ENCODE measurements at places on chromosomes 6 and 20. TPM values are rescaled to one million over a fixed set of nuclear protein-coding genes. Genes with fewer than 3 reads are reported as not detected.

DNA sequence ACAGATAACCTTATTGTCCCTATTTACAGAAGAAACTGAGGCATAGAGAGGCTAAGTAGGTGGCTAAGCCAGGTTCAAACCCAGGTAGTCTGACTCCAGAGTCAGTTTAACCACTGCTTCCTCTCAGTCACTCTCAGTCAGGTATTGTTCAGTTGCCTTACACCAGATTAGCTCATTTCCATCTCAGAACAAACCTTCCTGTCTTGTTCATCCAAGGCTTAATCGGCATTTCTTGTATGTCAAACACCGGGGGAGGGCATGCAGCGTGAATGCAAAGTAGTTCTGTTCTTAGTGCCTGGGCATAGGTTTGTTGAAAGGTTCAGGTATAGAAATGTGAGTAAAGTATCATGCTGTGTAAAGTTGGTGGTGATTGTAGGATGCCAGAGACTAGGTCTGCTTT lies 51.7 kb downstream of the CTNNBL1 start:
- H3K4me1 ChIP-seq, result peaks cover 24% of the 10 kb centered on the region
- H3K27me3 ChIP-seq, result no peaks in the 10 kb centered on the region
- H3K27ac ChIP-seq, result no peak overlapping the region
- H3K4me3 ChIP-seq, result no peak overlapping the region

DNA sequence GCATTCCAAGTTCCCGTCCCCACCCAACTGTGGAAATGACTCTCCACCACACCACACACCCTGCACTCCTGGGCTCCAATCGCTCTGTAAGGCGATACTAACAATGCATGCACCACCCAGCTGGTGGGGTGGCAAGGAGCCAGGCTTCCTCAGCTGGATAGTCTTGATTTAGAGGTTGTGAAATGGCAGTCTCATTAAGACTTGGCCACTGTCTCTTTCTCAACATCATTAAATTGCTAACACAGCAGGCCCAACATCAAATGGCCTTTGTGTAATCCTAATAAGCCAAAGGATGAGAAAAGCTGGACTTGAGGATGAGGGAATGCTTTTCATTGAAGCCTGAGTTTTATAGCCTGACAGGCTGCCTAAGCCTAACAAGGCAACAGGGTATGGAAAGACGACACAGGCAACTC lies 223.7 kb downstream of the GMDS start:
- H3K36me3 ChIP-seq, result peaks cover 4% of the 10 kb centered on the region
- no peak for DNase-seq
- no peak overlapping the region for H3K4me3 ChIP-seq
- peak overlapping the region; percentile 15 for H3K27ac ChIP-seq
- H3K27me3 ChIP-seq, result no peaks in the 10 kb centered on the region

DNA sequence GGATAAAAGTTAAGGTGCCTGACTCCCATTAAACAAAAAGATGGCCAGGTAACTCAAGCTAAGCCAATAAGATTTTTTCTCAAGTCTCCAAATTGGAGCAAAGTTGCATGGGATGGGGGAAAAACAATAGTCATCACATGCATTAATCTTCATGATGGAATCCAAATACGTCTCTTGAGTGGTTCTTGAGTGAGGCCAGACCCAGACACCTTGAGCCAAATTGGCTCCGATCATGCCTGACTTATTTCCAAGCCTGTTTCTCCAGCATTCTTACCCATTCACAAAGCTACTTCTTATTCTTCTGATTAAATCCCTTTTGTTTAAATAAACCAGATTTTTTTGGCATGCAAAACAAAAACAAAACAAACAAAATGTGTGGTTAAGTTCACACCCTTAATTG lies 420.3 kb upstream of the NRSN1 start:
- no peak overlapping the region for H3K4me3 ChIP-seq
- H3K27me3 ChIP-seq, result no peaks in the 10 kb centered on the region
- no peak overlapping the region for H3K27ac ChIP-seq
- DNase-seq, result no peak
- no peaks in the 10 kb centered on the region for H3K36me3 ChIP-seq

- no peak overlapping the region for H3K4me3 ChIP-seq
- H3K27me3 ChIP-seq, result peaks cover 7% of the 10 kb centered on the region
- no peaks in the 10 kb centered on the region for H3K4me1 ChIP-seq
These were observed 1.2 kb downstream of the RAB44 start for GRCh38 chr6:36698871-36699271.

DNA sequence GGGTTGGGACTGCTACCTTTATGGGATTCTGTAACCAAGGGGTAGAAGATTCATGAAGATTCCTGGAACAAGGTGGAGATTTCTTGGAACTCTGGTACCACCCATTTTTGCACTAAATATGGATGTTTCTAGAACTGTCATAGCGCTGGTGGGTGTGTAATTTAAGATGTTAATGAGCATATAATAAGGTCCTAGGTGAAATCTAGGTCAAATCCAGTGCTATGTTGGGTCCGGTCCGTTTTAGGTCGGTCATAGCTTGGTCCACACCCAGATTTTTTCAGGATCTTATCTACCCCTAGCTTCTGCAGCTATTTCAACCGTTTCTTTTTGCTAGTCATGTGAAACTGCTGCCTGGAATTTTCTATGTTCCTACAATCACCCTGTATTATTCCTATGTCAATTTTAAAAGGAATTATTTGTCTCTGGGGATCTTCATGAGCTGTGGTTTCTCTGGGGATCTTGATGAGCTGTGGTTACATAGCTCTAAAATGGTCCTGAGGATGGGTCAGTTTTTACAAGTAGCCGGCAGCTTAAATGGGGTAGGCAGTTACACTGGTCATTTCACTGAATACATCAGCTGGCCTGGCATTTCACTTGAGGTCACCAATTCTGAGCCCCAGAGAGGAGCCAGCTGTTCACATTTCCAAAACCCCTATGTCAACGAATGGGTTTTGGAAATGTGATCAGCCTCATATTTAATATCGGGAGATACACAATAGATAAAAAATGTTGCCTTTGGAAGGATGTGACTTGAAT lies 652.3 kb upstream of the FLRT3 start:
- H3K4me3 ChIP-seq, result no peak overlapping the region
- H3K4me1 ChIP-seq, result peaks cover 6% of the 10 kb centered on the region
- no peaks in the 10 kb centered on the region for H3K27me3 ChIP-seq
- no peak overlapping the region for H3K27ac ChIP-seq
- no peak for DNase-seq

- DNase-seq, result no peak
- peaks cover 15% of the 10 kb centered on the region for H3K27me3 ChIP-seq
- no peaks in the 10 kb centered on the region for H3K36me3 ChIP-seq
- H3K4me3 ChIP-seq, result no peak overlapping the region
These were observed 15.6 kb upstream of the MYCT1 start for GRCh38 chr6:152682141-152682540.

Gene BPIFB2
- total RNA-seq, result not detected

Gene RHAG
- not detected for total RNA-seq

Gene PTPRT
- total RNA-seq, result not detected

Gene IRAK1BP1
- total RNA-seq, result 2.9 TPM

Gene SLC35A1
- total RNA-seq, result 17.2 TPM

Gene SDCBP2
- 0.97 TPM for total RNA-seq
